ENCODE measurements at places on chromosomes 3 and 15.

DNA sequence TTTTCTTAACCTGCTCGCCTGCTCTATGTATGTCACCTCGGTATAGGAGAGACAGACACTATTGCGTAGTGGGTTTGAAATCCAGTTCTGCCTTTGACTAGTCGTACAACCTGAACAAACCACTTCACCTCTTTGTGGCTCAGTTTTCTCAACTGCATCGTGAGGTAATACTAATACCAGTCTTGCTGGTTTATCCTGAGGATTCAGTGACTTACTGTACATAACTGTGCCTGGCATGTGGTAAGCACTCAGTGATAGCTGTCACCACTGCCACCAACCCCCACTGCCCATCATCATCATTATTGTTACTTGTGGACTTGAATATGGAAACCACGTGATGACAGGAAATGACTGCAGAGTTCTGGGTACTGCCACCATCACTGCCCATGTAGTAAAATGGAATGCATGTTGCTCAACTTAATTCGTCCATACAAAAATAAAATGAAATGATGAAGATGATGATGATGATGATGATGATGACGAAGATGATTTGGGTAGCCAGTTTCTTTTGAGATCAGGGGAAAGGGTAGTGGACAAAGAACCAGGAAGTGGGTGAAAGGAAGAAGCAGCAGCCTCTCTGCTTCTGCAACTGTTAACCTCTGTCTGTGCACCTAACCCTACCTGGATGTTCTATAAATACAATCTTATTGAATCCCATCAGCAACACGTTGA lies 228.1 kb downstream of the FEZF2 start:
- no peak for DNase-seq

GRCh38 chr3:46186471-46187340 lies 21.4 kb downstream of the CCR1 start:
- no peak for DNase-seq

GRCh38 chr3:44424758-44425157 lies 52.7 kb downstream of the ZNF445 start:
- no peak for DNase-seq

GRCh38 chr3:71397046-71397445 lies 186.5 kb downstream of the FOXP1 start:
- no peak for DNase-seq

DNA sequence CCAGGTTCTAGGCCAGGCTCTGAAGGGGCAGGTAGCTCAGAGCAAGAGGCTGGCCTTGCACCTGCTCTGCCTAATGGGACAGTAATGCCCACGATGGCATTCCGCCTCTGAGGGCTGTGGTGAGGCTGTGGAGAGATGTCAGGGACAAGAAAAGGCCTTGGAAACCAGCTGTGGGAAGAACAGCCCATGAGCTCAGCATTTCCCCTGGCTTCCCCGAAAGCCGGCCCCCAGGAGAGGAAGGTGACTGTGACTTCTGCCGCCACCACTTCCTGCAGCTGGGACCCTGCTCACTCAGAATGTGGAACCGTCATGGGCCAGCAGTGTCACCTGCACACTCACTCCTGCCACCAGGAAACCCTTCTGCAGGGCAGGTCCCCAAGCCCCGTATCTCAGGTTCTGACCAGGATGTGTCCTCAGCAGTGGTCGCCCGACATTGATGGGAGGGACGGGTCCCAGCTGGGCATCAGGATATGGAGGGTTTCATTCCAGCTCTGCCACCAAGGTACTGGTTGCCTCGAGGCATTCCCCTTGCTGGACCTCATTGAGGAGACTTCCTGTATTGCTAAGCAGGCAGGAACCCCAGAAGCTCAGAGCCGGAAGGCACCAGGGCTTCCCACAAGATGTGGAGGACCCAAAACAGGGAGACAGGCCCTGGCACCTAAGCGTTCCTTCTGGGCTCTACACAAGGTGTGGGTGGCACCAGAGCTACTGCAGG lies 30.7 kb downstream of the SEMA7A start:
- no peak for DNase-seq
